GM12878 (cell line): ENCODE measurements at places on chromosomes 7 and 10.

DNA sequence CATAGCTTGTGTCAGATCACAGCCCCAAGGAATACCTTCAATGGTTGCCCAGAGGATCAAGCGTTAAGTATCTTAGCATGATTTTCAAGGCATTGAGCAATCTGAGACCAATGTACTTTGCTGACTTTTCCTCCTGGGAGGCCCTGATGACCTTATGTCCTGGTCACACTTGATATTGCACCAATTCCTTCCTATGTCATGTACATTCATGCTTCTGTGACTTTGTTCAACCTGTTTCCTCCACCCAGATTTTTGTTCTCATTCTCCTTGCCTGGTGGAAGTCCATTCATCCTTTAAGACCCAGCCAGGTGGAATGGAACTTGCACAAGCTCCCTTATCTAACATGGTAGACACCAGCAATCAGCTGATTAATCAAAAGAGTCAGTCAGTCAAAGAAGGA is 160.8 kb downstream of the PFKFB3 start:
- no peak for DNase-seq

DNA sequence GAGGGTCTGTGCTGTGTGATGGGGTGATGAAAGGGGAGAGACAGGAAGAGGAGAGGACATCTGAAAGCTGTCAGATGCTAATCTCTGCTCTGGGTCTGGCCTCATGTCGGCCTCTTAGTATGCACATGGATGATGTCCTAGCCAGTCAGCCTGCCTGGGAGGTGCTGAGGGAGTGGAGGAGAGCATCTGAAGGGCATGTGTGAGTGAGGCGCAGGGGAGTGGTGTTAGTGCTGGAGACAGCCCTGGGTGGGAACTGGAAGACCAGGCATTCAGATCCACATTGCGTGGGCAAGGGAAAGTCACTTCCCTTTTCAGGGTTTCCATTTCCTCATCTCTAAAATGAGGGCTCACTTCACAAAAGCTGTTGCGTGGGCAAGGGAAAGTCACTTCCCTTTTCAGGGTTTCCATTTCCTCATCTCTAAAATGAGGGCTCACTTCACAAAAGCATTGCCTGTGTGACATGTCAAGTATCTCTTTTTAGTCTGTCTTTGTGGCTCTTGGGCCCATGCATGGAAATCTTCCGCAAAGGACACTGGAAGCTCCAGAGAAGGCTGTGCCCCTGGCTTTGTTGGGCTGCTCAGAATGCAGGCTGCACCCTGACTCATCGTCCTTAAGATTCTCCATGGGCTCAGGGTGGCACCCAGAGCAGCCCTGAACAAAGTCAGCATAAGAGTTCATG is 10.0 kb downstream of the SFTPD start:
- no peak for DNase-seq

- DNase-seq = no peak
These were observed 42.8 kb downstream of the HSPA12A start for GRCh38 chr10:116699471-116700150.

DNA sequence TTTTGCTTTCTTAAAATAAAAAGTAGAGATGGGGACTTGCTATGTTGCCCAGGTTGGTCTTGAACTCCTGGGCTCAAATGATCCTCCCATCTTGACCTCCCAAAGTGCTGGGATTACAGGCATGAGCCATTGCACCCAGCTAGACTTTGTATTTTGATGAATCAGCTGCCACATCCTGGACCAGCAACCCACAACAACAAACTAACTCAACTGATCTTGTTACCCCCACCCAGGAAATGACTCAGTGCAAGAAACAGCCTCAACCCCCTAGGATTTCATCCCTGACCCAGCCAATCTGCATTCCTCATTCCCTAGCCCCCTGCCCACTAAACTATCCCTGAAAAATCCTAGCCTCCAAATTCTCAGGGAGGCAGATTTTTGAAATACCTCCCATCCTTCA is 123.8 kb downstream of the IPMK start:
- no peak for DNase-seq

GRCh38 chr7:21338728-21339164 is 89.1 kb upstream of the SP4 start:
- no peak for DNase-seq

- DNase-seq = peak; percentile 84
These were observed 19.5 kb upstream of the GNA12 start for GRCh38 chr7:2863461-2864066.

GRCh38 chr10:43062402-43063160 is 14.3 kb upstream of the RET start:
- DNase-seq = no peak

- peak; percentile 63 for DNase-seq
These were observed 5.2 kb upstream of the ARHGAP22 start for GRCh38 chr10:48609899-48610584.

DNA sequence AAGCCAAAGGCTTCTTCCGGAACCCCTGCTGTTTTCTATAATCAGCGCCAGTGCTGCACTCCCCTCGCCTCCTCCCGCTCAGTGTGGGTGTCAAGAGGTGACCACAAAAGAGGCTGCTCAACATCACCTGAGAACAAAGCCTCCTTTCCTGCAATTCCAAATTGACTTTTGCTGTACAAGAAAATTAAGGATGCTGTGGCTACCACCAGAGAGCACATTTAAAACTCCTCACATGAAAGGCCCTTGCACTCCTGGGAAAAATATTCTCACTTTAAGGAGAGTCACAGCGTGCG is 96.4 kb downstream of the HIPK2 start:
- DNase-seq = no peak
